ENCODE measurements at places on chromosomes 1 and 21.

DNA sequence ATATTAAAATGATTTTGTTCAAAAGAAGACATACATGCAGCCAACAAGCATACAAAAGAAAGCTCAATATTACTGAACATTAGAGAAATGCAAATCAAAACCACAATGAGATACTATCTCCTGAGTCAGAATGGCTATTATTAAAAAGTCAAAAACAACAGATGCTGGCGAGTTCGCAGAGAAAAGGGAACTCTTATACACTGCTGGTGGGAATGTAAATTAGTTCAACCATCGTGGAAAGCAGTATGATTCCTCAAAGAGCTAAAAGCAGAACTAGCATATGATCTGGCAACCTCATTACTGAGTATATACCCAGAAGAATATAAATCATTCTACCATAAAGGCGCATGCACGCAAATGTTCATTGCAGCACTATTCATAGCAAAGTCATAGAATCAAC lies 126.0 kb upstream of the HMCN1 start:
- DNase-seq: no peak

GRCh38 chr21:31078216-31078615 lies 39.9 kb upstream of the KRTAP19-8 start:
- no peak for DNase-seq

DNA sequence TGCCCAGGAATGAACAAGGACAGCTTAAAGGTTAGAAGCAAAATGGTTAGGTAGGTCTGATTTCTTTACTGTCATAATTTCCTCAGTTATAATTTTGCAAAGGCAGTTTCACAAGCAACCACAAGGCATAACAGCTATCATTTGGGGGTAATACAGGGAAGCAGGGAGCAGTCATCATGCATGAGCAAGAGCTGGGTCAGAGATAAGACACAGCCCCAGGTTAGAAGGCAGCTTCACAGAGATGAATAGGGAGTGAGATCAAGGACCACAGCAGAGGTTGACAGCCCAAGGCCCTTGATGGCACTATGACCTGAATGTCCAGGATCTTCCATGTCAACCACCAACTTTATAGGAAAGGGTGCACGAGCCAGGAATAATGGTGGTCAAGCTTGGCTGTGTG lies 9.0 kb upstream of the CSRP1 start:
- no peak for DNase-seq

DNA sequence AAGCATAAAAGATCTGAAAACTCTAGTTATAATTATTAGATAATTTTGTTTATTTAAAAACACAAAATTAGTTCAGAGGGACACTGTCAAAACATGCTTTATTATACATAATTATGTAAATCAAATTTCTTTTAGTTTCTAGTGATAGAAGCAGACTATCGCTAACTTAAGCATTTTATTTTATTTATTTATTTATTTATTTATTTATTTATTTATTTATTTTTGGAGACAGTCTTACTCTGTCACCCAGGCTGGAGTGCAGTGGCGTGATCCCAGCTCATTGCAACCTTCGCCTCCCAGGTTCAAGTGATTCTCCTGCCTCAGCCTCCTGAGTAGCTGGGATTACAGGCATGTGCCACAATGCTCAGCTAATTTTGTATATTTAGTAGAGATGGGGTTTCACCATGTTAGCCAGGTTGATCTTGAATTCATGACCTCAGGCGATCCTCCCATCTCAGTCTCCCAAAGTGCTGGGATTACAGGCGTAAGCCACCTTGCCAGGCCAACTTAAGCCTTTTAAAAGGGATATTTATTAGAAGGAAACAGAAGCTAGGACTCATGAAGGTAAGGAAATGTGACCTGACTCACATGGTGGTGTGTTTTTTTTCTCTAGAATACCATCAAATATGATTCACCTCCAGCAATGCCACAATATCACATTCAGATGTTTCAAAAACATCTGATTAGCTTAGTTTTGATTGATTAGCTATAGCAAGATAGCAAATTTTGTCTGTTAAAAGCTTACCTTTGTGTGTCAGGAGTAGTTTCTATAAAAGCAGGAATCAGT lies 1357.4 kb upstream of the ADGRL4 start:
- no peak for DNase-seq

- DNase-seq: peak; percentile 78
These were observed 87.2 kb downstream of the MRPL37 start for GRCh38 chr1:54287176-54287650.

- DNase-seq: no peak
These were observed 10.1 kb downstream of the CHD1L start for GRCh38 chr1:147252540-147252939.

DNA sequence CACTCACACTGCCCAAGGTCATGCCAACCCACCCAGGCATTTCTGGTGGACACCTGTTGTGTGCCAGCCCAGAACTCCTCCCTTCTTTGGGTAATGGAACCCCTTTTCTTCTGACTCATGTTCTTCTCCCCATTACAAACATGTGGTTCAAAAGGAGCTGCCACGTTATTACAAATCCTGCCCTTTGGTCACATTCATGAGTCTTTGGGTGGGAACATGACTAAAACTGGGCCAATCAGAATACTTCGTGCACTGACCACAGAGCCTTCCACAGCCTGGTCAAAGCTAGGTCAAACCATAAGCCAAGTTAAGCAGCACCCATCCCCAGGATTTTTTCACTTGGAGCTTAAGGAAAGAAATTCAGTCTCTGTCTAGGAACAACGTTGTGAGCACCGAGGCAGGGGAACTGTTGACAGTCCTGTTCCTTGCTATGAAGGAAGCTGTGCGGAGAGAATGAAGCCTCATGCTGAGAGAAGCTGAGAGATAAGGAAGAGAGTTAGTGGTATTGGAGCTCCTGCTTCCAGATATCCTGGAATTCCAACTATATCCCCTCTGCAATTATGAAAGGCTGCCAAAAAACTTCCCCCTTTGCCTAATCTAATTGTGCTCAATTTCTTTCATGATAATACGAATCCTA lies 46.8 kb upstream of the DIPK1A start:
- no peak for DNase-seq

DNA sequence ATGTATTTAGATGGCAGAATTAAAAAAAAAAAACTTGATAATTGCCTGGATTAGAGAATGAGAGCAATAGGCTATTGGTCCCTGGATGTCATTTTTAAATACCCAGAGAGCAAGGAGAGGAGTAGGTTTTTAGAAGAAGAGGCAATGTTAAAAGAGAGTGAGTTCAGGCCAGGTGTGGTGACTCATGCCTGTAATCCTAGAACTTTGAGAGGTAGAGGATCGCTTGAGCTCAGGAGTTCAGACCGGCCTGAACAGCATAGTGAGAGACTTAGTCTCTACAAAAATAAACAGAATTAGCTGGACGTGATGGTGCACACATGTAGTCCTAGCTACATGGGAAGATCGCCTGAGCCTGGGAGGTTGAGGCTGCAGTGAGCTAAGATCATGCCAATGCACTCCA lies 15.9 kb upstream of the MUTYH start:
- no peak for DNase-seq

DNA sequence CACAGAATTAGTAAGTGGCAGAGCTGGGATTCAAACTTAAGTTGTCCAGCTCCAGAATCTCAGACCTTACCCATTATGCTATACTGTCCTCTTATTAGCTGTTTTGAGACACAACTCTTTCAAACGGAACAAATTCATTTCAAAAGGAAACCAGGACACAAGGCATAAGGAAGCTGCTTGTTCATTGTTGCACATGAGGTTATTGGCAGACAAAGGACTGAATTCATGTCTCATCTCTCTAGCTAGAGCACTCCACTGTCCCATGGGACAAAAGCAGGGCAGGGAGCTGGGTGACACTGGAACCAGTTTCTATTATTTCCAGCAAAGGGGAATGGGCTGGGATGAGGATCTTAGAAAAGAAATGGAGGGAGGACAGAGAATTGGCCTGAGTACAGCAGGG lies 26.4 kb downstream of the CHI3L2 start:
- no peak for DNase-seq

DNA sequence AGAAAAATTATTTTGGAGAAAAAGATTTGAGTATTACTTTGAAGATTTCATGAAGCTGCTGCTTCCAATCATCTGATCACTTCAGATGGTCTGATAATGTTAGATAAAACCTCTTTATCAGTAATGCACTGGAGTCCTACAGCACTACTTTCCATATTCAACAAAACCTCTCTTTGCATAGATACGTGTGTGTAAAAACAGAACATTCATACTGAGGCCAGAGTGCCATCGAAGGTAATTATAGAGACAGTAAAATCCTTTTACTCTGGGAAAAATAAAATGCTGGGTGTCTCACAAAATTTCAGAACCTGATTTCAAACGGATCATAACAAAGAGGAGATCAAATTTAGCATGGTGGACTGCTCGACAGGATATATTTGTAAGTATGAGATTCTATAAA lies at the start of gene RGS13:
RGS13 (plus strand) TSS at position 209 of the 400 bp plus-strand sequence. CDS start 8,188 bp downstream, outside the sequence.
- DNase-seq: no peak

DNA sequence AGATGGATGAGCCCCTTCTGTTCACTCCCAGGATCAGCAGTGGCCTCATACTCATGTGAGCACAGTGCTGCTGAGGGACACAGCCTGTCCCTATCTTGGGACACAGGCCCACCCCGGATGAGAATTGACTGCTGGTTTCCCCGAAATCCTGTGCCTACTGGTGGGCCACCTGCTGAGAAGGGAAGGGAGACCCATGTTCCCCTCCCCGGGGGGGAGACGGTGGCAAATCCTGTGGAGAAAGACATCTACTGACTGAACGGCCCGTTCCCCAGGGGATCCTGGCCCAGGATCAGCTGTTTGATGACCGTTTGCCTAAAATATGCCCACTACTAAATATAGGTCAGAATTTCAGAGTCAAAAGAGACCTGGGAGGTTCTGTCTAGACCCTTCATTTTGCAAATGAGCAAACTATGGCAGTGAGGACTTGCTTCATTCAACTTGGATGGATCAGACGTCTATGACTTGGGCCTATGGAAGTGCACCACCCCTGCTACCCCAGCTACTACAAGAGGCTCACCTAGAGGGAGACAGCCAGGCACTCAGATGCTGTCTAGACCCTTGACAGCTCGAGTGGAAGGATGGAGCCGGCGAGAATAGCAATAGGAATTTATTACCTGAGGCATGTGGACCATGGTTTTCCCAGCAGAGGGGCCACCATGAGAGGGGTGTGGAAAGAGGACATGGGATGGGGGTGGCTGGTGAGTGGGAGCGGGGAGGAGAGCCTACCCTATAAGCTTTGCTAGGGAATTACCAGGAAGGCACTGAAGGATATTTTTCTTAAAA lies 15.6 kb upstream of the THEMIS2 start:
- DNase-seq: no peak

GRCh38 chr1:72530646-72531045 lies 248.3 kb upstream of the NEGR1 start:
- DNase-seq: no peak

GRCh38 chr1:209648346-209648745 lies 3.9 kb downstream of the LAMB3 start:
- DNase-seq: no peak

GRCh38 chr21:31142600-31142999 lies 104.3 kb upstream of the KRTAP19-8 start:
- no peak for DNase-seq

- DNase-seq: no peak
These were observed 666.7 kb downstream of the NCAM2 start for GRCh38 chr21:21664871-21665270.

GRCh38 chr1:214637125-214637524 lies 34.1 kb downstream of the CENPF start:
- no peak for DNase-seq

- no peak for DNase-seq
These were observed 1.3 kb downstream of the AGRN start for GRCh38 chr1:1021010-1021919.

DNA sequence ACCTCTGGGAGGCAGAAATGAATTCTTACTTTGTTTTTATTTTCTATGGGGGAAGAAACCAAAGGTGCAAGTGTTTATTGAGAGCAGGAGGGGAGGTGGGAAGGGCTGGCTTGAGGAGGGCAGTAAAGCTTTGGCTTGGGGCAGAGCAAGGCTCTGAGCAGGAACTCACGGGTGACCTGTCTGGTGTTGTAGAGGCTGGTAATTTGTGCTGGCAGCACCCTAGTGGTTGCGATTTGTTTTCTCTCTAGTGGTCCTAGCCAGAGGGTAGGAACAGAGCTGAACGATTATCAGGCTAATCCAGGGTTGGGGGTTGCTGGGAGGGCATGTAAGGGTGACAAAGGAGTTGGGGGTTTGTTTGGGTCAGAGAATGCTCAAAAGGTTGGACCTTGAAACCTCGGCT lies 16.6 kb downstream of the TMCC2 start:
- DNase-seq: no peak

Measured in NCI-H2081 (cell line).